Stimulated activated naive B cell treated with anti-CD40 and anti-IgM and Interleukin-4, amounts not matched to agents 10 μg/mL and 1 μg/mL and 100 μg/mL, for 72 hours (primary cell): ENCODE measurements at places on chromosomes 13 and 19.

DNA sequence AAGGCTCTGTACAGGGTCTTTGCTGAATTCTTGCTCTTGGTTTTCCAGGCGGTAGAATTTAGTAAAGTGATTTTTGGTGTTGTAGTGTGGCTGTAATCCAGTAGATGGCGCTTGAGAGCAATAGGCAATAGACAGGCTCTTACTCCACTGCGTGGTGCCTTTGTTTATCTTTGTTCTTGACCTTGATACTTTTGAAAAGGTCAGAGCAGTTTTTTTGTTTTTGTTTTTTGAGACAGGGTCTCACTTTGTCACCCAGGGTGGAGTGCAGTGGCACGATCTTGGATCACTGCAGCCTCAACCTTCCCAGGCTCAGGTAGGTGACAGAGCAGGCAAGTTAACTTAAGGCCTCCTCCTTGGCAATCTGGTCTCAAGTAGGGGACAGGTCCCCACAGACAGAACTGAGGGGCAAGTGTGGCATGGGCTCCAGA, 12.2 kb upstream of the LILRA5 start:
- DNase-seq, result no peak

DNA sequence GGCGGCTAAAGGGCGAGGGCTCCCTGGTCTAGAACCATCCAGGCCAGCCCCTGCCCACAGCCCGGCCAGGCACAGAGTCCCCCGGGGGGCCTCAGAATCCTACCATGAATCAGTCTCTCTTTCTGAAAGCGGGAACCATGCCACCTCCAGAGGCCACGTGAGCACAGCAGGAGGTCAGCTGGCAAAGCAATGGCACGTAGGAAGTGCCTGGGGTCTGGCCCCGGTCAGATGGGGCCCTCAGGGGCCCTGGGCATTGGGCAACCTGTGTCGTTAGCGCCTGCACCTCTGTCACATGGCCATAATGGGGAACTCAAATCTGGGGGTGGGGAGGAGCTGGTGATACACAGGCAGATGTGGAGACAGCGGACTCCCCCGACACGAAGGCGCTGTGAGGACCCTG, 8.8 kb downstream of the MFSD12 start:
- DNase-seq, result no peak

- no peak for DNase-seq
Observed at GRCh38 chr13:51823359-51823758, 19.4 kb upstream of the DHRS12 start.

DNA sequence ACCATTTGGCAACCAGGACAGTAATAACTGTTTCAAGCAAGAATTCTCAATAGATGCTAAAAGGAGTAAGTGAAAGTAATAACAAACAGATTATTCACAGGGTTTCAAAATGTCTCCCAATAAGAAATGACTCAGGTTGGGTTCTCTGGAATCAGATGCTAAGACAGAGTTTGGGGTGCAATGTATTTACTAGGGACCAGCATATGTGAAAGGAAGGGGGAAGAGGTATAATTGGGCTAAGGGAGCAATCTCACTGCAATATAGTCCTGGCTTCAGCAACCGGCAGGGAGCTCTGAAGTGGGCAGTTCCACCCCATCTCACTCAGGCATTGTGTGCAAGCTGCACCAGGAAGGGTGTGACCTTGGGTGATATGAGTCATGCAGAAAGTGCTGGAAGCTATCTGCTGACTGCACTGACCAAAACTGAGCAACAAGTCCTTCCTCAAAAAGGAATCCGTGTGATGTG, 23.4 kb downstream of the ZDHHC20 start:
- DNase-seq, result peak; percentile 69

GRCh38 chr19:11034449-11035213, 54.6 kb upstream of the LDLR start:
- no peak for DNase-seq

DNA sequence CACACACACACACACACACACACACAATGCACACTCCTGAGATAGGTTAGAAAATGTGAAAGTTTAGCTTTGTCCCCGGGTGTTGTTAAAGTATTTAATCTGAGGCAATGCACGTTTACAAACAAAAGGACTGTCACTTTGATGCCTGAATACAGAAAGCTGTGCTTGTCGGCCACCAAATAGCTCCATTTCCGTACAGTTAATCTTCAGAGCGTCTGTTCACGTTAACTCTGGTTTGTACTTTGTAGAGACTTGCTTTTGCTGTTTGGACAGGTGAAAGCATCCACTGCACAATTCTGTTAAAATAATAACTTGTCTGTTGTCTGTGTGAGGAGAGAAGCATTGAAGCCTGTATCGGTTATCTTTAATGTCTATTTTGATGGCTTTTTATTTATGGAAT, 267.8 kb downstream of the FGF9 start:
- DNase-seq, result no peak

DNA sequence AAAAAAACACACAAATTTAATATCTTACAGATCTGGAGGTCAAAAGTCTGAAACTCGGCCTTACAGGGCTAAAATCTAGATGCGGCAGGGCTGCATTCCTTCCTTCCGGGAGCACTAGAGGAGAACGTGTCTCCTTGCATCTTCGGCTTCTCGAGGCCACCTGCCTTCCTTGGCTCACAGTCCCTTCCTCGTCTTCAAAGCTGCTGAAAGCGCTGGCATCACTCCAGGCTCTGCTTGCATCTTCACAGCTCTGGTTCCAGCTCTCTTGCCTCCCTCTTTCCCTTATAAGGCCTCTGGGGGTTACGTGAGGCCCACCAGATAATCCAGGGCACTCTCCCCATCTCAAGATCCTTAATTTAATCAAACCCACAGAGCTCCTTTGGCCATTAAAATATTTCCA, 10.5 kb downstream of the XRCC1 start:
- no peak for DNase-seq

GRCh38 chr13:91739751-91740150, 341.3 kb downstream of the GPC5 start:
- no peak for DNase-seq

DNA sequence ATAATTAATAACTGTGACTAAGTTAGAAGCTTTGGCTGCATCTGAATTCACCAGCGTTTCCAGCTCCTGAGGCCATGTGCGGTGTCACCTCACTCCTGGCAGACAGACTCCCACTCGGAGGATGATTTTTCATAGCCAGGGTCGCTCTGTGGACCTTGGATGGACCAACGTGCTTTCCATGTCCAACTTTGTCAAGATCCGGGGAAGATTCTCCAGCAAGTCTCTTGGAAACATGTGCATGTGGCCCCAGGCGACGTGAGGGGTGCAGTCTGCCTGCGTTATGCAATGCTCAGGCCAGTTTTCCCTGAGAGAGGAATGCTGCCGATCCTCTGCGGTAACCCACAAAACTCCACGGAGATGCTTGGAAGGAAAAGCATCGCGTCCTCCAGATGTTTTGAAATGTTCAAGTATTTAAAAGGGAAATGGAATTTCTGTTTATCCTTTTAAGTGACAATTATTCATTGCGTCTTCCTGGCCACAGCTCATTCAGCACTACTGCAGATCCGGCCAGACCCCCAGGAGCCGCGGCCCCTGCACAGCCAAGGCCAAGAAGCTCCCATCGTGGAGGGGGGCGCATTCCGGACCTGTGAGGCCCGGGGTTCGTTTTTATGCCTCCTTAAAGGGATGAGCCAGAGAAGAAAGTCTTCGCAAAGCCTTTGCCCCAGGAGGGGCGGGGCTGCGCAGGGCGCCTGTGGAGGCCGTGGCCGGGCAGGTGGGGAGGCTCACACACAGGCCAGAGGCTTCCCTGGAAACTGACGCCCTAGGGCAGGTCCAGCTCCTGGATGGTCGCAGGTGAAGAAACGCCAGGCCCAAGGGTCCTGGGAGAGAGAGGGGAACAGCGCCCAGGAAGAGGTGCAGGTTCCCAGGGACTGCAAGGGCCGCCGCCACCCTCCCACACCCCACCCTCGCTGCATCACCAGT, 46.0 kb downstream of the C13orf46 start:
- DNase-seq, result no peak

DNA sequence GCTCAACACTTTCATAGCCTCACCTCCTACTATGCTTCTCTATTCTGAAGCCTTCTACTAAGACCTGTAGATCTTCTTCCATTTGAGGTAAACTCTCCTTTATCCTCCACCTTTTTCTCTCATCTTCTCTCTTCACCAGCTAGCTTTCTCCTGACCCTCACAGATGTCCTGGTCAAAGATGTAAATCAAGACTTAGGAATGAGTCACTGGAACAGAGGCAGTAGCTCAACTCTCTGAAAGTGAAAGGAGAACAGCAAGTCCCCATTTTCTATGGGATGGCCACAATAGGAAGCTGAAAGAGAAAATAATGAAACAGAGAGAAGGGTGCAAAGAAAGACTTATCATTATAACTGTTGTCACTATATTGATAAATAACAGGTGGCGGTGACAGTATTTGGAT, 86.1 kb upstream of the DOCK9 start:
- DNase-seq, result no peak

DNA sequence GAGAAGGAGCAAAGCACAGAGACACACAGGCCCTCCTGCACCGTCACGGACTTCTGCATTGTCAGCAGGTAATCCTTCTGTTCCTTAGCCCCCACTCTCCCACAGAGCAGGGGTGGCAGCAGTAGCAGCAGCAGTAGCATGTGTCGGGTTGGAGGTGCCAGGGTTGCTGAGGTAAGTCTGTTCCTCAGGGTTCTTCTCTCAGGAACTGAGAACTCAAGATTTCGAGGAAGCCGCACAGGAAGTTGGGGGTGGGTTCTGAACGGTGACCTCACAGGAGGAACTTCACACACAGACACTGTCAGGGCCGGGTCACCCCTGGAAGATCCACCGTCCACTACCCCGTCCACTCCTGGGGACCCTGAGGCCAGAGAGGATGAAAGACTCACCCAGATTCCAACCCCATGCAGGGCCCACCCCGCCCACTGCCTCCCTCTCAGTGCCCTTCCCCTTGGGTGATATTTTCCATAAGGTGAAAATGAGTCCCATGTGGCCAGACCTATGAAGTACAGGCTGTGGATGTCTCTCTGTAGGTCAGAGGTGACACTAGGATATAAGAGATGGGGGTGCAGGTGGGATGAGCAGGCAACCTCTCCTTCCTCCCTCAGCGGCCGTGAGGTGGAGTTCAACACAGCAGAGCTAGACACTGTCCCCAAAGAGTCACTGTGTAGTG, at the start of gene SIGLEC12:
Gene SIGLEC12, minus strand, starts transcription at position 207 of the 670 bp plus-strand sequence. Its CDS starts 67 bp downstream, at position 140.
- peak; percentile 12 for DNase-seq

- DNase-seq, result no peak
Observed at GRCh38 chr13:28705461-28706083, 13.2 kb downstream of the SLC46A3 start.

DNA sequence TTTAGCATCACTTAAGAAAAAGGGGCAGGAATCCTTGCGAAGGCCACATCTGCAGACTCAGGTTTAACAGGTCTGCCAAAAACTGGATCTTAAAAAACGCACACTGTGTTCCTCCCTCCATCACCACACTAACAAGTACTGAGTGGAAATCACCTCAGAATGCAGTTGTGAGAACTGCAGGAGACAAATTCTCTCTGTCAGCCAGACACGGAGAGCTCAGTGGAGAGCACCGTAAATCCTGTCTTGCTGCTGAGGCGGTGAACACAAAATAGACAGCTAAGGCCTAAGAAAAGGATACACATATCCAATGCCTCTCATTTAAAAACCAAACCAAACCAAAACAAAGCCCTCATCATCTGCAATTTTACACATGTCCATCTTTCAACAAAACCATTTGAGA, 1287.6 kb downstream of the EFNB2 start:
- DNase-seq, result no peak

DNA sequence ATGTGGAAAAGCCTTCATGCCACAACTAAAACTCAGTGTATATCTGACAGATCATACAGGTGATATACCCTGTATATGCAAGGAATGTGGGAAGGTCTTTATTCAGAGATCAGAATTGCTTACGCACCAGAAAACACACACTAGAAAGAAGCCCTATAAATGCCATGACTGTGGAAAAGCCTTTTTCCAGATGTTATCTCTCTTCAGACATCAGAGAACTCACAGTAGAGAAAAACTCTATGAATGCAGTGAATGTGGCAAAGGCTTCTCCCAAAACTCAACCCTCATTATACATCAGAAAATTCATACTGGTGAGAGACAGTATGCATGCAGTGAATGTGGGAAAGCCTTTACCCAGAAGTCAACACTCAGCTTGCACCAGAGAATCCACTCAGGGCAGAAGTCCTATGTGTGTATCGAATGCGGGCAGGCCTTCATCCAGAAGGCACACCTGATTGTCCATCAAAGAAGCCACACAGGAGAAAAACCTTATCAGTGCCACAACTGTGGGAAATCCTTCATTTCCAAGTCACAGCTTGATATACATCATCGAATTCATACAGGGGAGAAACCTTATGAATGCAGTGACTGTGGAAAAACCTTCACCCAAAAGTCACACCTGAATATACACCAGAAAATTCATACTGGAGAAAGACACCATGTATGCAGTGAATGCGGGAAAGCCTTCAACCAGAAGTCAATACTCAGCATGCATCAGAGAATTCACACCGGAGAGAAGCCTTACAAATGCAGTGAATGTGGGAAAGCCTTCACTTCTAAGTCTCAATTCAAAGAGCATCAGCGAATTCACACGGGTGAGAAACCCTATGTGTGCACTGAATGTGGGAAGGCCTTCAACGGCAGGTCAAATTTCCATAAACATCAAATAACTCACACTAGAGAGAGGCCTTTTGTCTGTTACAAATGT, 16.4 kb downstream of the ZNF175 start:
- DNase-seq, result no peak

GRCh38 chr13:96958286-96958891, 35.9 kb downstream of the OXGR1 start:
- DNase-seq, result no peak

- no peak for DNase-seq
Observed at GRCh38 chr13:97125810-97126738, 96.1 kb upstream of the MBNL2 start.

GRCh38 chr13:63396746-63397145, 1981.1 kb upstream of the PCDH20 start:
- DNase-seq, result no peak

DNA sequence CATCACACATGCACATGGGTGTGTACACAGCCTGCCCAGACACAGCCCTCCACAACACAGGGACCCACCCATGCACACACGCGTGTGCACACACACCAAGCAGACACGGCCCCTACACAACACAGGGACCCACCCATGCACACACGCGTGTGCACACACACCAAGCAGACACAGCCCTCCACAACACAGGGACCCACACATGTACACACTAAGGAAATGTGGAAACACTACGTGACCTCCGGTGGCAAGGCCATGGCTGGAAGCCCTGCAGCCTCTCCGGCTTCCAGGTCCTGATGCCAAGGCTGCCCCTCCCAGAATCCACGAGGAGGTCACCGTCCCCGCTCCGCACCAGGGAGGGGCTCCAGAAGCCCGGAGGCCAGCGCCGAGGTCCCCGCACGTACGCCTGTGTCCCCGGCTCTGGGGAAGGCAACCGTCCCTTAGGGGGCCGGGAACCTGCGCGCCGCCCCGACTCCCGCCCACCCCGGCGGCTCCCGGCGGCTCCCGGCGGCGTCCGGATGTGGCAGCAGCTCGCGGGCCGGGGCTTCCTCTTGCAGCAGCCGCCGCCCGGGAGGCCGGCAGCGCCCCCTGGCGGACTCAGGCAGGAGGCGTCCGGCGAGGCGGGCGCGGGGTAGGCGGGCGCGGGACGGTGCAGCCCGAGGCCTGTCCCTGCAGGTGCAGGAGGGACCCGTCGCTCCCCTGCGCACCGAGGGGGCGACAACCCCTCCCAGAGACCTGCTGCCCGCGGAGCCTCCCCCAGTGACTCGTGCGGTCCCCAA, 29.8 kb upstream of the GRTP1 start:
- DNase-seq, result peak; percentile 82

GRCh38 chr13:65965501-65965900, 1264.6 kb downstream of the PCDH9 start:
- DNase-seq, result no peak

GRCh38 chr13:20553311-20553710, 13.6 kb upstream of the IFT88 start:
- DNase-seq, result no peak
